Subcutaneous preadipocyte (primary cell): ENCODE measurements at places on chromosomes 6 and 20. TPM values are rescaled to one million over a fixed set of nuclear protein-coding genes. Genes with fewer than 3 reads are reported as not detected.

The SLC22A16 gene
- not detected in 2 replicates for total RNA-seq

The TPD52L1 gene
- total RNA-seq: 0.59 and 1.5 TPM in 2 replicates

The KDM1B gene
- total RNA-seq: 18.0 and 23.3 TPM in 2 replicates

The LAMP5 gene
- total RNA-seq: under 0.01 TPM in 1 of 2 replicates, not detected in the other
